NB4 (cell line): ENCODE measurements at places on chromosomes 4 and X.

DNA sequence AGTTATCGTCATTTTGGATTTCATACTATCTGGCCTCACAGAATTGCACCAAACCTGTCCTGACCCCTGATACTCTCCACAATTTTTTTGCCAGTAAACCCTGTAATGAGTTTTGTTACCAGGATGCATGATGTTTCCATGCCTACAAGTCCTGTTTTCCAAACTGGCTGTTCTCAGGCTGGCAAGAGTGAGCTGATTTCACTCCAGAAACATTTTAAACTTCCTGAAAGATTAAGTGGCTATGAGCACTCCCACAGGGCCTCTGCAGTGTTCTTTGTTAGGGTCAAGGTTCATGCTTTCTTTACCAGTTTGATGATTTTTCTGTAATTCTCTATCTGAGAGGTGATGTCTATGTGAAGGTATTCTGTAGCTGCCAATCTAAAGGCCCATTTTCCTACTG lies 31.7 kb upstream of the PDLIM3 start:
- DNase-seq: no peak

DNA sequence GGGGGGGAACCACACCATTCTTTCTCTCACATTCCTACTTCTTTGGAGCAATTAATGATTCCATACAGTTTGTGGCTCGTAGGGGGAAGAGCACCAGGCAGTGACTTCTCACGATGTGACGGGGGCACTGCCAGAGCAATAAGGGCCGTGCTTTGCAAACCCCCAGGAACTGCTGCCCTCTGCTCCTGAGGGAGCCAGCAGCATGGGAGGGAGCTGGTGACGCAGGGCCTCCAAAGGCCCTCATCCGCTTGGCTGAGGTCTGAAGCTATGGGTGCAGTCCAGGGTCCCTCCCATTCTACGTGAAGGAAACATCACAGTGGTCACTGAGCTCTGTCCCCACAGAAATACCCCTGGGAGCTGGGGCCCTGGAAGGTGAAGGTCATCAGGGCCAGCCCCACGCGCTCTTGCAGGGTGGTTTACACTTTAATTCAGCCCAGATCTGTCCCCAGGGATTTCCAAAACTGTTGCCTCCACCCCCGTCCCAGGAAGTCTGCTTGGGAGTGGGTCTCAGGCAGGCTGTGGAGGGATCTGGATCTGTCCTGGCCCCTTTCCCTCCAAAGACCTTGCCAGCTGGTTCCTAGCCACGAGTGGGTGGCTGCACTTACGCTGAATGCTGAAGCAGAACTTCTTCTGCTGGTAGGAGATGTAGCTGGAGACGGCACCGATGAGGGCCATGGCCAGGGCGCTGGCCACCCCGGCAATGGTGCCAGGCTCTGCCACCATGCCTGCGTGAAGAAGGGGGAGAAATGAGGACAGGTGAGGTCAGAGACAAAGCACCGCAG lies 82.6 kb downstream of the MTMR1 start:
- DNase-seq: no peak

GRCh38 chrX:47232197-47232802 lies 509 bp upstream of the USP11 start:
- no peak for DNase-seq

- no peak for DNase-seq
Observed at GRCh38 chrX:118221270-118221669, 104.7 kb upstream of the KLHL13 start.

GRCh38 chr4:31768756-31769155 lies 1048.6 kb downstream of the PCDH7 start:
- DNase-seq: no peak

GRCh38 chr4:139129206-139129605 lies 47.8 kb downstream of the ELF2 start:
- no peak for DNase-seq
